ENCODE measurements at places on chromosomes 11 and 22.

DNA sequence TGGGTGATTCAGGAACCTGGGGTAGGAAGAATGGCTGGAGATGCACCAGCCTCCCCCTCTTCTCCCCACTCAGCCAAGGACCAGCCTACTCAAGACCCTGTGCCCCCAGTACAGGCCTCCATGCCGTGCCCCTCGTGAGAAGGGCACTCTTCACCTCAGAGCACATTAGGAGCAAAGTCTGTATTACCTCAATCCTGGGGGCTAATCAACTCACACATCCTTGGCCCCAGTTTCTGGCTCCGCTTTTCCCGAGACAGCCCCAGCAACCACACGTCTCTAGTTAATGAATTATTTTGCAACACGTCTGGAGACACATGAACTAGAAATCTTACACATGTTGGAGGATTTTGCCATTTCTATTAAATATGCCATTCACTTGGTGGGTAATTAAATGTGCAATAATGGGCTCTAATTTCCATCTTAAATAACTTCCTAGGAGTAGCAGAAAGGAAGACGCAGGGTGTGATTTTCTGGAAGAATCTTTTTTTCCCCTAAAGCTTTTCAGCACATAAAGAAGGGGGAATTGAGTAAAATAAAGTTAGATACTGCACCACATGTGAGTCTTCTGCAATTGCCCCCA, 63.0 kb downstream of the TMPRSS5 start:
- DNase-seq = no peak

- DNase-seq = no peak
Observed at GRCh38 chr11:37612146-37612545, 1014.1 kb upstream of the RAG2 start.

GRCh38 chr11:2844116-2844842, 41.3 kb downstream of the CDKN1C start:
- no peak for DNase-seq

GRCh38 chr11:92697461-92698312, 271.8 kb upstream of the MTNR1B start:
- DNase-seq = no peak

- no peak for DNase-seq
Observed at GRCh38 chr11:282171-282570, 4.0 kb downstream of the NLRP6 start.

DNA sequence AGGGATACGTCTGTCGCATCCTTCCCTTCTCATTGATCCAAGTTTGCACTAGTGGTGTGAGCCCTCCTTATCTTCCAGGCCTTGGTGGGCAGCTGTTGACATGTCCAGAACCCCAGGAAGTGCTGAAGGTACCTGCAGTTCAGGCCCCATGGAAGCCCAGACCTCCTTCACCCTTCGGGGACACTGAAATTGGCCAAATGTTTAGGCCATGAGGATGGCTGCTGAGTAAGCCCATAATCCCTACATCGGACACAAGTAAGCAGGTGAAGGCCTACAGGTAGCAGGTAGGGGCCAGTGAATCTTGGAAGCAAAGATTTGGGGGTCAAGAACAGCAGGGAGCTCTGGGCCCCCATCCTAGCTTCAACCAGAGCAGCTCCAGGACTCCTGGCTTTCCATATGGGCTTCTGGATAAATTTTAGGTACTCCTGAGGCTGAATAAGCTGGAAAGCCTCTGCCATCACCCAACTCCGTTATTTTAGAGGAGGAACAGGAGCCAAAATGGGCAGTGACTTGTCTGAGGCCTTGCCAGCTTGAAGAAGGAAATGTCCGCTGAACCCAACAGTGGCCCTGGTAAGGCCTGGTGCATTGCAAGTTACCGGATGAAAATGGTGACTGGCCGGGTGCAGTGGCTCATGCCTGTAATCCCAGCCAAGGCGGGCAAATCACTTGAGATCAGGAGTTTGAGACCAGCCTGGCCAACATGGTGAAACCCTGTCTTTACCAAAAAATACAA, 45.2 kb downstream of the MORC2 start:
- no peak for DNase-seq

DNA sequence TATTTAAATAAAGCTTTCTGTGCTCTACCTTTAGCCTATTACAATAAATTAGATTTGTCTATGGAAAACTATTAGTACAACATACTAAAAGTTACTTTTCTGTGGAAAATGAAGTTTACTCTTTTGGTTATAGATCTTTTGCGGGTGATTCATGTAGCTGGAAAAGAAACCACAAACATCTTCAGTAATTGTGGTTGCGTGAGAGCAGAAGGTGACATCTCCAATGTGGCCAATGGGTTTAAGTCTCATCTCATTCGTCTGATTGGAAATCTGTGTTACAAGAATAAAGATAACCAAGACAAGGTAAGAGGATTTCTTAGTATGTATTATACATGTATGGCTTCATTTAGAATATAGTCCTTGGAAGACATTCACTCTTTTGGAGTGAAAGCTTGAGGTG, 68.6 kb downstream of the ATXN10 start:
- DNase-seq = no peak

GRCh38 chr22:32691101-32691500, 110.4 kb upstream of the TIMP3 start:
- DNase-seq = no peak

- DNase-seq = no peak
Observed at GRCh38 chr11:60165538-60165937, 17.3 kb downstream of the MS4A6A start.

DNA sequence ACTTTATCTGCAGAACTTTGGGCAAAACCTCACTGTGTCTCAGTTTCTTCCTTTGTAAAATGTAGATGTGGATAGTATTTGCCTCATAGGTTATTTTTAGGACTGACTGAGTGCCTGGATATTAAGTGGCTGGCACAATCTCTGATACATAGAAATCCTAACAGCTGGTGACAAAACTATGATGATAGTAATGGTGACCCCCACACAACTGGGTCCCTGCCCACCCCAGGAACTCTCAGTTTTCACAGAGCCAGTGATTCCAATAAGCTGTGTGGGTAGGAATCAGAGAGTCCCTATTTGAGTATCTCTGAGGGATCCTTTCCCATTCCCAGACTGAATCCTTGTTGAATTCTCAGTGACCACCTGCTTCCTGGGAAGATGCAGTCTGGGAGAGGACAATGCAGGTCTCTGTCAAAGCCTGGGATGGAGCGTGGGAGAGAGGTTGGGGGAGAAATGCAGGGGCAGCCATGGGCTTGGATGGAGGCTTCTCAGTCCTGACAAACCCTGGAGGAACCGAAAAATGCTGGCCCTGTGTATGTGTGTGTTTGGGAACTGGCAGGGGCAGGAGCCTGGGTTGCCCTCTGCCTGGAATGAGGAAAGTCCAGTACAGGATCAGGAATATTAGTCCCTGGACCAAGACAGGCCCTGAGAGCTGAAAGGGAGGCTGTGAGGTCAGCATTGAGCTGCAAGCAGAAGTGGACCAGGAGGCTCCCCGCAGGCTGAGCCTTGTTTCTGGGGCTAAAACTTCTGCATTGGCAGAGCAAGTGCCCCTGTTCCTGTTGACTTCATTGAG, 6.1 kb upstream of the P2RY6 start:
- no peak for DNase-seq

GRCh38 chr11:45385844-45386243, 99.7 kb upstream of the SYT13 start:
- DNase-seq = no peak

- DNase-seq = no peak
Observed at GRCh38 chr22:44314425-44315067, 1.8 kb upstream of the SHISAL1 start.

GRCh38 chr11:29755474-29755873, 261.4 kb downstream of the KCNA4 start:
- DNase-seq = no peak

- DNase-seq = no peak
Observed at GRCh38 chr22:28949788-28950187, 66.4 kb downstream of the ZNRF3 start.

GRCh38 chr11:134663506-134664313, 251.7 kb upstream of the B3GAT1 start:
- no peak for DNase-seq

DNA sequence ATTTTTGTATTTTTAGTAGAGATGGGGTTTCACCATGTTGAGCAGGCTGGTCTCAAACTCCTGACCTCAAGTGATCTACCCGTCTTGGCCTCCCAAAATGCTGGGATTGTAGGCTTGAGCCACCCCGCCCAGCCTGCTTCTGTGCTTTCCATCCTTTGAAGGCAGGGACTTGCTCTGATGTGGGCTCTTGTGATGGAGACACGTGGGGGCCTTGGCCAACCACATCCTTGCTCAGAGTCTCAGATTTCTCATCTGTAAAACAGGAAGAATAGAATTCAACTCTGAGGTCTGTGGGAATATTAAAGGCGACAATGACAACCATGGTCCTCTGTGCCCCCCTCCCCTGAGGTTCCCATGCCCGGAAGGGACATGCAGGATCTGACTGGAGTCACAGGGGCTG, 3.8 kb upstream of the GGA1 start:
- no peak for DNase-seq

DNA sequence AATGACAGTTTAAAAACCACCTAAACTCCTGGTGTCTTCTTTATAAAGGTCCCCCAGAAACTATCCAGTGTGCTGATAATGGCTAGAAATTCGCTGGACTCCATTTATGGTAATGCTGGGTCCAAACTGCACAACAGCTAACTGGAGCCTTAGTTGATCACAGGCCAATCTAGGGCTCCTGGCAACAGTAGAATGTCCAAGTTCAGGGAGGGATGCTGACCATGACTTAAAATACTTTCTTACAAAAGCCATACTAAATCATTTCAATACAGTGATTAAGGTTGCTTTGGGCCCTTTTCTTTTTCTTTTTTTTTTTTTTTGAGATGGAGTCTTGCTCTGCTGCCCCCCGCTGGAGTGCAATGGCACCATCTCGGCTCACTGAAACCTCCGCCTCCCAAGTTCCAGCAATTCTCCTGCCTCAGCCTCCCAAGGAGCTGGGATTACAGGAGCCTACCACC, 14.5 kb upstream of the GAB2 start:
- DNase-seq = no peak

GRCh38 chr11:109036011-109036410, 371.1 kb downstream of the DDX10 start:
- no peak for DNase-seq

GRCh38 chr11:6481924-6482275, 599 bp downstream of the TIMM10B start:
- no peak for DNase-seq

DNA sequence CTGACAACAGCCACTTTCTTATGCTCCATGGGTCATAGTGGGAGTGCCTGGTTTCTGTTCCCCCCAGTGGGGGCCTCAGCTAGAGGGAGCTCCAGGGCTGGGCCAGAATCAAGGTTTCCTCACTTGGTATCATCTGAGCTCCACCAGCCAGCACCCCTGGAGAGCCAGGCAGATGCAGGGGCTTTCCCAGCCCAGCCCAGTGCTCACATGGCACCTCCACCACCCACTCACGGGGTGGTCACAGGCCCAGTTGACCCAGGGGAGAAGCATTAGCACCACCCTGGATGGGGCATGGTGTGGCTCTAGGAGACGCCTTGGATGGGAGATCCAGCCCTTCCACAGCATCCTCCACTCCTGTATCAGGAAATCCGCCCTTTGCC, 24.1 kb upstream of the WNT7B start:
- no peak for DNase-seq
